ENCODE measurements at places on chromosomes 2 and 18. TPM values are rescaled to one million over a fixed set of nuclear protein-coding genes. Genes with fewer than 3 reads are reported as not detected.

Gene ANKRD36B
- total RNA-seq = 18.3 TPM

Gene SLC19A3
- total RNA-seq = not detected

Gene KCNS3
- total RNA-seq = 0.17 TPM

- no peak for DNase-seq
Measured at GRCh38 chr2:164069540-164069939, 333.7 kb upstream of the FIGN start.

DNA sequence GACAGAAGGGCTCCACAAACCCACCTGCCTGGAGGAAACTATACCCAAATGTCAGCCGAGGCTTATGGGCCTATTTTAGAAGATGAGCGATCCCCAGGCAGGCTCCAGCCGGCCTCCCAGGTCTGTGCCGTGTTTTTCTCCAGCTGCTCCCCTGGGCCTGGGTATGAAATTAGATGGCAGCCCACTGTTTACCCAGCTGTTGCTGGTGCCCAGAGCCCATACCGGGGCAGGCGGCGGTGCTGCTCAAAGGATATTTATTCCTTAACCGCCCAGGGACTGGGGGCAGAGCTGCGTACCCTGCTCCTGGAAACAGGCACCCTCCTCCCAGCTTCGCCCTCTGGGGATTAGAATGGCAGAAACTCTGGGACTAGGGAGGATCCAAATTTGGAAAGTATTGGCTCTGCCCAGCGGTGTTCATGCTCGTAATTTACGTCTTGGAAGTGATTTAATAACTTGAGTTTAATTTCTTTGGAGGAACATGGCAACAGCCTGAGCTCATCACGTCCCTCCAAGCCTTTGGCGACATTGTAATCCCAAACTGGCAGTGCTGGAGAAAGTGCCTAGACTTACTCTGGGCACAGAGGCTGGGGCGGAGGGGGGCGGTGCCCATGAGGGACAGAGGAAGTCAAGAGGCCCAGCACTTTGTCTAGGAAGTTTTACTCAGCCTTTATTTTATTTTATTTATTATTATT, 199.2 kb downstream of the KLHL29 start:
- no peak for DNase-seq

GRCh38 chr2:85584857-85585780, 888 bp downstream of the VAMP5 start:
- DNase-seq = peak; percentile 54

GRCh38 chr2:55112229-55113031, 62.2 kb upstream of the RTN4 start:
- no peak for DNase-seq

DNA sequence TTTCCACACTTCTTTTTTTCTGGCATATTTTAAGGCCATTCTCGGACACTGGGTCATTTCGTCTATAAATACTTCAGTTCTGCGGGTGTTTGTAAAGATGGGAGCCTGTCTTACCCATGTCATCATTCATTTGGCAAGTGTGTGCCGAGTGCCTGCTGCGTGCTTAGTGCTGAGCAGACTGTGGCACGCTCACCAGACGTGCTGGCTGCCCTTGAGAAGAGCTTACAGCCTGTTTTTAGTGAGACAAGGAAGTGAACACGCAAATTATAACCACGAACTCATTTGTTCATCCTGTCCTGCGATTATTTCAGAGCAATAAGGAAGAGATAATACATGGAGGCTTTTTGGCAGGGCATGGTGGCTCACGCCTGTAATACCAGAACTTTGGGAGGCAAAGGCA, 10.4 kb upstream of the STON1 start:
- no peak for DNase-seq

GRCh38 chr2:94990956-94991355, 34.6 kb upstream of the MAL start:
- DNase-seq = no peak

DNA sequence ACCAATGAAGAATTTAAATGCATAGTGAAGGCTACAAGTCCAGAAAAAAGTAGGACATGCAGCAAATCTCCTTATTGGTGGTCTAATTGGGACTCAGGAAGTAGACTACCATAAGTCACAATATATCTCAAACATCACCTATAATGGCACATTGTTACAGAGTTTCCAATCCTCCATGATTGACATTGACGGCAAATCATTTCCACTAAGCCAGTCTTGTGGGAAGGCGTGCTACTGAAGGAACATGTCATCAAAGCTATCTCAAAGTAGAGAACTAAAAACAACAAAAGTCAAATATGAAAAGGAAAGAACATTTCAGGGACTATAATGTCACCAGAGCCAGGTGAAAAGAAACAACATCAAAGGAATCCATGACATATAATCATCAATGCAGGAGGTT, 166.4 kb upstream of the PID1 start:
- no peak for DNase-seq
